Karpas-422 (cell line): ENCODE measurements at places on chromosomes 7 and 10. TPM values are rescaled to one million over a fixed set of nuclear protein-coding genes. Genes with fewer than 3 reads are reported as not detected.

ACSL5 gene
- total RNA-seq: 55.6 and 63.6 TPM in 2 replicates

DNA sequence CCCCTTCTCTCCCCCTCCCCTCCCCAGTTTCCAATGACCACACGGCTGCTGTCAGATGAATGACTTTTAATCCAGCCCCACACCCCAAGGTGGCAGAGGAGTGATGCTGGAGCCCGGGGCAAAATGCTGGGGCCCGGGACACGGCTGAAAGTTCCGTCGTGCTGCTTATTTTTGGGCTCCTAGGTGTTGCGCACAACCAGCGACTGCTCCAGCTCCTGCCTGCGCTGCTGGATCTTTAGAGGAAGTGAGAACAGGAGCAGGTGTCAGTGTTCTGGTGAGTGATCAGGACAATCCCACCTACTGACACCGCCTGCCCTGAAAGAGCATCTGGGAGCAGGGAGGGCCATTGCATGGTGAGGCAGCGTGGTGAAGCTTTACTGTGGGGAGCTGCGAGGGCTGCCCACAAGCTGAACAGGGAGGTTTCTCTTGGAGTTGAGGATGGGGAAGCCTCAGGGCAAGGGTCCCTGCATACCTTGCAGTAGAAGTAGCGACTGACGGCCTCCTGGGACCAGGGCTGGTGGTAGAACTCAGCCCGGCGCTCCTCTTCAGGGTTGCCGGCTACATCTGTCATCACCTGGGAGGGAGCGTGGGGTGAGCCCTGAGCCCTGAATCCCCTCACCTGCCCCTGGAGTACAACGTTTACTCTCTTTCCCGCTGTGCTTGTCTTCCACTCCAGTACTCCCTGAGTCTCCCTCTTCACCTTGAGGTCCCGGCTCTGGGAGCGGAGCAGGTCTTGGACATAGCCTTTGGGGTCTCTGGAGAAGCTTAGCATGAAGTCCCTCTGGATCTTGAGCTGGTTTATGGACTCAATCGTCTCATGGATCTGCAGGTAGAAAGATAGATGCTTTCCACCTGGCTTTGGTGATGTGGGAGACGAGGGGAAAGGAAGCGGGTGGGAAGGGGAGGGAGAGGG, 6.9 kb downstream of the CHPF2 start:
- H3K4me3 ChIP-seq: no peak overlapping the region
- H3K4me1 ChIP-seq: peaks cover 15% of the 10 kb centered on the region
- DNase-seq: peak; percentile 39

EPHA1 gene
- total RNA-seq: not detected in 2 replicates

CYP26C1 gene
- 0.14 and 0.30 TPM in 2 replicates for total RNA-seq

GNGT1 gene
- total RNA-seq: not detected in 2 replicates

DNA sequence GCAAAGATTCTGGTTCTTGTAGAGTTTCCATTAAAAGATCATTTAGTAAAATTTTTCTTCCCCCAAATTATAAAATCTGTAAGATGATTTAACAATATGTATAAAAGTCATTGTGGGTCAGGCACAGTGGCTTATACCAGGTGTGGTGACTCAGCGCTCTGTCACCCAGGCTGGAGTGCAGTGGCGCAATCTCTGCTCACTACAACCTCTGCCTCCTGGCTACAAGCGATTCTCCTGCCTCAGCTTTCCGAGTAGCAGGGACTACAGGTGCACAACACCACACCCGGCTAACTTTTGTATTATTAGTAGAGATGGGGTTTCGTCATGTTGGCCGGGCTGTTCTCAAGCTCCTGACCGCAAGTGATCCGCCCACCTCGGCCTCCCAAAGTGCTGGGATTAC, 68.0 kb downstream of the SEPTIN14 start:
- no peaks in the 10 kb centered on the region for H3K4me1 ChIP-seq
- H3K4me3 ChIP-seq: no peak overlapping the region
- H3K27me3 ChIP-seq: no peaks in the 10 kb centered on the region
- no peak overlapping the region for H3K27ac ChIP-seq
- no peaks in the 10 kb centered on the region for H3K36me3 ChIP-seq

MSMB gene
- total RNA-seq: not detected in 2 replicates

DNA sequence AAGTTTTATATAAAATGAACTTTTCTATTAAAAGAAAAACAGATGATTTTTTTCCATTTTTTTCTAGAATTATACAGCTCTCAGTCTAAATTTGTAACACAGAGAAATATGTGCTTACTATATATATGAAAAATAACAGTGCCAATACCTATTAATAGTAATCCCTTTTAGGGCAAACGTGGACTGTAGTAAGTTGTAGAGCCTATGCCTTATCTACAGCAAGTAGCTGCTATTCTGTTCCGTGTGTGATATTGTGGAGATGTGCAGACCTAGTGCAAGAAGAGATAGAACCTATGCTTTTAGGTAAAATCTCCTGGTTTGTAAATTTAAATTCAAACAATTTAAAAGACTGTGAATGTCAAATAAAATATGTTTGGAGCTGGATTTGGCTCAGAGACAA, 72.9 kb downstream of the FAS start:
- no peak overlapping the region for H3K27ac ChIP-seq
- no peak for DNase-seq
- no peaks in the 10 kb centered on the region for H3K4me1 ChIP-seq
- H3K27me3 ChIP-seq: no peaks in the 10 kb centered on the region
- H3K36me3 ChIP-seq: no peaks in the 10 kb centered on the region

DNA sequence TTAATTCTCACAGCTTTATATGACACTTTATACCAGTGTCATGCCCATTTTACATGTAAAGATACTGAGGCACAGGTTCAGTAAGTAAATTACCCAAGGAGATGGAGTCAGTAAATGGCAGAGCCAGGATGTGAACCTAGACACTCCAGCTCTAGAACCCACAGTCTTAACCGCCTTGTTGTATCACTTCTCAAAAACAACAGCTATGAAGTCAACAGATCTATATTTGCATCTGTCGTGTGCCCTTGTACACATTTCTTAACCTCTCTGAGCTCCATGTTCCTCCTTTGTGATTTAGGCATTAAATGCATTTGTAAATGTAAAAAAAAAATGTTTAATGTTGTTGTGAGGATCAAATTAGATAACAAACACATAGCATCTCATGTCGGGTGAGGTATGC, 716.2 kb downstream of the SUGCT start:
- no peak overlapping the region for H3K4me3 ChIP-seq
- H3K36me3 ChIP-seq: no peaks in the 10 kb centered on the region
- H3K27me3 ChIP-seq: no peaks in the 10 kb centered on the region
- H3K27ac ChIP-seq: no peak overlapping the region

- peaks cover 51% of the 10 kb centered on the region for H3K4me1 ChIP-seq
- no peaks in the 10 kb centered on the region for H3K36me3 ChIP-seq
- no peak for DNase-seq
- H3K4me3 ChIP-seq: no peak overlapping the region; the same call in 1 of the 2 replicates
These were observed 2.4 kb downstream of the ZMIZ2 start for GRCh38 chr7:44750921-44751571.

DNA sequence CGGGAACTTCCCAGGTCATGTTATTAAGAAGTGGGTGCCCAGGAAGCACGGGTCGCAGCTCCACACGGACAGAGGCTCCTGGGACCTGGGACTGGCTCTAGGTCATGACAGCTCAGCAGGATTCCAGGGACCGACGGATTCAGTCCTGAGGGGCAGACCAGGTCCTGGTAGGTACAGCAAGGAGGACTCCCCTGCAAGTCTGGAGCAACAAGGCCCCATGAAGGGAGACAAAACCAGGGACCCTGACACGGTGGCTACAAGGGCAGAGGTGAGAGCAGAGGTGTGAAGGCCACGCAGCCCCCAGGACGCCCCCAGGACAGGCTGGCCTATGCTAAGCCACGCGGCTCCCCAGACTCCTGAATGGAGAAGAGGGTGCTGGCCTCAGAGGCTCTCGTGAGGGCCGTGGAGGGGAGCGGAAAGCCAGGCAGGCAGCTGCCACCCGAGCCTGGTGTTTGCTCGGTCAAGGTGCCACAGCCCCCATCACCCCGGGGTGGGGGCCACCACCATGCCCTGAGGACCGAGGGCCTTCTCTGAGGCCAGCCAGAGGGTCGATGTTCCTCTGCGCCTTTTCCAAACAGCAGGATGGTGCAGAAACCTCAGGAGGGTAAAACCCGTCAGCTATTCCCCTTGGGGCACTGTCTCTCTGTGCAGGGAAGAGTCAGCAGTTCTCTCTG, 348.9 kb downstream of the PTPRN2 start:
- no peaks in the 10 kb centered on the region for H3K4me1 ChIP-seq
- H3K27me3 ChIP-seq: no peaks in the 10 kb centered on the region
- no peak overlapping the region for H3K27ac ChIP-seq
- no peak overlapping the region for H3K4me3 ChIP-seq

DNA sequence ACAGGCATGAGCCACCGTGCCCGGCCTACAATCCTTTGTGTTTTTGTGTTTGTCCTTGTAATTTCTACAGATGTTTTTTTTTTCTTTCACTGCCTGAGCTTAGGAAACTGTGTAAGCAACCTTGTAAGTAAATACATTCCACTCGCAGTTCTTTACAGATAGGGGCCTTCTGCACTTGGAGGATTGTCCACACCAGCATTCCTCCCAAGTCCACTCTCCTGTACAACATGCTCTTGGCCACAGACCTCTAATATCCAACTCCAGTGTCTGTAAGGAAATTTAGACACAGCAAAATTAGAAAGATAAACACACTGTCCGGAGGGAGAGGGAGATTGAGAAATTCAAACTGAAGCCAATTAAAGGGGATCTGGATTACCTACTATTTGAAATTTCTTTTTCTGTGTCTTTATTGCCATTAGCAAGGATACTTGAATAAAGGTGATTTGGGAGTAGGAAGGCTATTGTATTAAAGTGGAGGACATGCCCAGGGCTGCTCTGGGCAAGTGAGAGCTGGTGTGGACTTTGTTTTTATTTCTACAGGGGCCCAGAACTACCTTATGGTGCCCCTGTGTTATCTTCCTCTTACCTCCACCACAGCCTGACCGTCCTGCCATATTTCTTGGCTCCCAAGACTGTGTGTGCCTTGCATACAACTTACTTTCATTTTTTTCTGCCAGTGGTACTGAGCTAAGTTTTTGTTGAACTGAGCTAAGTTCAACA, 9.7 kb downstream of the MXI1 start:
- H3K4me3 ChIP-seq: no peak overlapping the region
- H3K27ac ChIP-seq: no peak overlapping the region
- no peaks in the 10 kb centered on the region for H3K36me3 ChIP-seq
- H3K27me3 ChIP-seq: no peaks in the 10 kb centered on the region

GRCh38 chr7:117839507-117839906, 33.7 kb downstream of the CTTNBP2 start:
- no peak overlapping the region for H3K27ac ChIP-seq
- no peak overlapping the region for H3K4me3 ChIP-seq
- no peak for DNase-seq
- H3K27me3 ChIP-seq: no peaks in the 10 kb centered on the region

PLEKHS1 gene
- not detected in 2 replicates for total RNA-seq

GRCh38 chr10:82680608-82681007, 805.6 kb downstream of the NRG3 start:
- no peaks in the 10 kb centered on the region for H3K27me3 ChIP-seq
- H3K36me3 ChIP-seq: no peaks in the 10 kb centered on the region
- no peak overlapping the region for H3K27ac ChIP-seq
- H3K4me1 ChIP-seq: no peaks in the 10 kb centered on the region
- no peak overlapping the region for H3K4me3 ChIP-seq
- DNase-seq: no peak

GRCh38 chr10:60998932-60999331, 54.9 kb upstream of the RHOBTB1 start:
- no peak for DNase-seq
- no peaks in the 10 kb centered on the region for H3K27me3 ChIP-seq
- no peaks in the 10 kb centered on the region for H3K4me1 ChIP-seq
- H3K36me3 ChIP-seq: no peaks in the 10 kb centered on the region
- no peak overlapping the region for H3K4me3 ChIP-seq
- no peak overlapping the region for H3K27ac ChIP-seq

GRCh38 chr10:70513848-70514309, 35.3 kb downstream of the PALD1 start:
- peak overlapping the region; percentile 33; the same call in 1 of the 2 replicates for H3K4me3 ChIP-seq
- H3K36me3 ChIP-seq: no peaks in the 10 kb centered on the region
- peak; percentile 74 for DNase-seq

DNA sequence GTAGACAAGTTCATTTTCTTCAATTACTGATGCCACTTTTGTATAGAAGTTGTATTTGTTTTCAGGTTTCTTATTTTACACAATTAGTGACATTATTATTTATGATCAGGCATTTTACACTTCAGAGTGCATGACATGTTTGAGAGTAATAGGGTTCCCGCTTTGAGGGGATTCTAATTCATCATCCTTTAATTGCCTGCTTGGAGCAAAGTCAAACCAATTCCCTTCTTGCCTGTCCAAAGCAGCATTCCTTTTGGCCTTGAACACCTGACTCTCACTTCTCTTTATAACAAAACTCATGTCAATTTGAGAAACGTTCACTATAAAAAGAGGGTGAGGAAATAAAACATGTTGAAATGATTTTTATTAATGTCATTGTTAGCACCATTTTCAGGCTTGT, 1149.4 kb downstream of the NXPH1 start:
- no peaks in the 10 kb centered on the region for H3K27me3 ChIP-seq
- no peaks in the 10 kb centered on the region for H3K4me1 ChIP-seq
- no peak overlapping the region for H3K4me3 ChIP-seq
- no peak for DNase-seq
- H3K36me3 ChIP-seq: no peaks in the 10 kb centered on the region
- H3K27ac ChIP-seq: no peak overlapping the region

DNA sequence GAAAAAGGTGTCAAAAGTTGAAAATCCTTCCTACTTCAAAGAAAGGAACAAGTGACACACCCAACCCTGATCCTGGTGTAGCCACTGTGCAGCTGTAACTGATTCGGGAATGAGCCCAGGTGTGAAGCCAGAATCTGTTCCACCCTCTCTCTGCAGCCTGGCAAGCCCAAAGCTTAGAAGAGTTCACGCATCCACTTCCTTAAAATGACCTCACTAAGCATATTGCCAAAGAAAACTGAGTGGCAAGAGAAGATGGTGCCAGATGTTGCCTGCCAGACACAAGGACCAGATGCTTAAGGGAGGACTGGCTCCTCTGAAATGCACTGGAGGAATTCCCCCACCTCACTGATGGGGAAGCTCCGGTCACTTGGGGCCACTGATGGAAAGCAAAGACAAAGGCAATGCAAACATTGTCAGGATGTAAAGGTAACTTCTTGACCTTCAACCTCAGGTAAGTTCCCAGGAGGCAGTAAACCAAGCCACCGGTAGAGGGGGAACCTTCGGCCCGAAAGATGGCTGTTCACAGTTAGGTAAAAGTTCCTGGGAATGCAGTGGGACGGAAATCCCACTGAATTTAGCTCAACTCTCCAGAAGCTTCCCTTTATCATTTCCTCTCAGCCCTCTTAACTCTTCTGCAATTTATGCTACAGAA, 554.9 kb downstream of the KCNMA1 start:
- no peaks in the 10 kb centered on the region for H3K36me3 ChIP-seq
- H3K4me3 ChIP-seq: no peak overlapping the region
- no peaks in the 10 kb centered on the region for H3K4me1 ChIP-seq
- no peak for DNase-seq

- no peaks in the 10 kb centered on the region for H3K4me1 ChIP-seq
- H3K27ac ChIP-seq: no peak overlapping the region
- no peaks in the 10 kb centered on the region for H3K27me3 ChIP-seq
- no peaks in the 10 kb centered on the region for H3K36me3 ChIP-seq
- no peak overlapping the region for H3K4me3 ChIP-seq
These were observed 86.2 kb downstream of the TACC2 start for GRCh38 chr10:122075171-122075570.

GRCh38 chr10:118800920-118801319, 46.1 kb upstream of the CACUL1 start:
- DNase-seq: peak; percentile 65
- no peaks in the 10 kb centered on the region for H3K27me3 ChIP-seq
- H3K27ac ChIP-seq: no peak overlapping the region
- H3K36me3 ChIP-seq: no peaks in the 10 kb centered on the region
- no peaks in the 10 kb centered on the region for H3K4me1 ChIP-seq

- H3K4me3 ChIP-seq: no peak overlapping the region
- peak overlapping the region; percentile 22 for H3K27ac ChIP-seq
- peaks cover 72% of the 10 kb centered on the region for H3K4me1 ChIP-seq
- no peaks in the 10 kb centered on the region for H3K27me3 ChIP-seq
- no peak for DNase-seq
These were observed 4.6 kb downstream of the PDIA4 start for GRCh38 chr7:149023662-149024061.

TBX20 gene
- total RNA-seq: not detected in 2 replicates

SLC26A4 gene
- 0.04 and 0.19 TPM in 2 replicates for total RNA-seq
